ENCODE measurements at places on chromosomes 2 and 18. TPM values are rescaled to one million over a fixed set of nuclear protein-coding genes. Genes with fewer than 3 reads are reported as not detected.

Gene TTC27
- 26.5 TPM for total RNA-seq

Gene CD8B2
- total RNA-seq, result not detected

Gene CHN1
- 19.7 TPM for total RNA-seq

Gene KIF5C
- 2.3 TPM for total RNA-seq

Gene MBP
- 43.0 TPM for total RNA-seq

Gene STAT4
- 4.8 TPM for total RNA-seq

Gene CHRNA1
- 47.4 TPM for total RNA-seq

Gene METAP1D
- total RNA-seq, result 15.1 TPM

Gene POTEI
- total RNA-seq, result 0.21 TPM

- no peak for DNase-seq
Observed at GRCh38 chr2:134739236-134739878, 20.6 kb upstream of the TMEM163 start.

GRCh38 chr2:238425505-238425978 is 1.2 kb upstream of the ASB1 start:
- peak; percentile 35 for DNase-seq

DNA sequence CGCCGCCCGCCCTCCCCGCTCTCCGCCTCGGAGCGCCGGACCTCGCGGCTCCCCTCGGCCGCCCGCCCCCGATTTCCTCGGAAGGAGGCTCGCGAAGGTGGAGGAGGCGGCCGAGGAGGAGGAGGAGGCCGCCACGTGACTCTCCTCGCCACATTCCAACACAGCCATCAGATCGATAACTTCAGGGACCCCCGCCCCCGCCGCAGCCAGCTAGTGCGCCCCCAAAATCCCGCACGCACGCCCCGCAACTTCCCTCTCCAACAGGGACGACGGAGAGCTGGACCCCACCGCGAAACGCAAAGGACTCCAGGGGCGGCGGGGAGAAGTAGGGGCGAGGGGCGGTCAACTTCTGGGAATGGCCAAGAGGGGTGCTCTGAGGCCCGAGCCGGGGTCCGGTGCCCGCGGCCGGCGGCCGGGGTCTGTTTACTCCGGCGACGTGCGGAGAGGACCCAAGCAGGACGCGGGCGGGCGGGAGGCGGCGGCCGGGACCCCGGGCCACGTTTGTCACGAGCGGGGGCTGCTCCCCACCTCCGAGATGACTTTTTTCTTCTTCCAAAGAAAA is 2.0 kb downstream of the ZNF521 start:
- peak; percentile 60 for DNase-seq

GRCh38 chr18:76414936-76415621 is 80.0 kb downstream of the ZNF516 start:
- DNase-seq, result no peak

DNA sequence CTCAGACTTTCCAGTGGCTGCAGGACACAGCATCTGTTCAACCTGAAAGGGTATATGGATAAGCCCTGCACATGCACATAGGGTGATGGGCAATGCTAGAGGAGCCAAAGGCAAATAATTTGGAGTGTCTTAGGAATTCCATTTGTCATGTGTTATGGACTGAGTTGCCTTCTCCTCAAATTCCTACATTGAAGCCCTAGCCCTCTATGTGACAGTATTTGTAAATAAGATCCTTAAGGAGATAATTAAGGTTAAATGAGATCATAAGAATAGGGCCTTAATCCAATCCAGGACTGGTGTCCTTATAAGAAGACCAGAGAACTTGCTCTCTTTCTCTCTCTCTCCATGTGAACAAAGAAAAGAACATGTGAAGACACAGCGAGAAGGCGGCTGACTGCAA is 42.9 kb upstream of the CREG2 start:
- DNase-seq, result no peak

DNA sequence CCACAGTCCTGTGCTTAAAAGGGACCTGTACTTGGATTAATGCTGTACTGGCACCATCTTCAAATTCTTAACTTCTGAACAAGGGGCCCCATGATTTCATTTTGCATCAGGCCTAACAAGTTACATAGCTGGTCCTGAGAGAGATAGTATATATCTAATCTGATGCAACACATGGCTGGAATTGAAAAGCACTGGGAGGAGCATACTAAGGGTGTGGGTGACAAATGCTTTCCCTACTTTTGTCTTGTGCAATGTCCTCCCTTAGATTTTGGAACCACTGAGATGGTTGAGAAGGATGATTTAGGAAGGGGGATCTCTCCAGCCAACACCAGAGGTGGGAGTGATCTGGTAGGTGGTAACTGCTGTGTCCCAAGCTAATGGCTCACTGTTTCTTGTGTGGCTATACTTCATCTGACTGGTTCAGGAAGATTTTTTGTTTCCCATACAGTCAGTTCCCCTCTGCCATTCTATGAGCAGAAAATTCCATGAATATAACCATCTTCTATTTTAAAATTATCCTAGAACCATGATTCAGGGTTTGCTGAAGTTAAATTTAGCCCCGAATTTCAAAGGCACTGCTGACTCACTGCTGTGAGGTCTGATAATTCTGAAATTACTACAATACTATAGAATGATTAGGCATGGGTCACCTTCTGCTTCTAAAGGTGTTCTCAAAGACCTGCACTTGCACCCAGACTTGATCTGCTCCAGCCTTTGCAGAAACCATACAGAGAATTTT is 108.3 kb upstream of the NCKAP5 start:
- no peak for DNase-seq

GRCh38 chr2:44844651-44845270 is 96.7 kb upstream of the SIX3 start:
- DNase-seq, result no peak

- DNase-seq, result no peak
Observed at GRCh38 chr2:45786836-45787357, 135.4 kb downstream of the PRKCE start.

GRCh38 chr2:109029490-109030201 is 40.6 kb upstream of the EDAR start:
- DNase-seq, result peak; percentile 48

DNA sequence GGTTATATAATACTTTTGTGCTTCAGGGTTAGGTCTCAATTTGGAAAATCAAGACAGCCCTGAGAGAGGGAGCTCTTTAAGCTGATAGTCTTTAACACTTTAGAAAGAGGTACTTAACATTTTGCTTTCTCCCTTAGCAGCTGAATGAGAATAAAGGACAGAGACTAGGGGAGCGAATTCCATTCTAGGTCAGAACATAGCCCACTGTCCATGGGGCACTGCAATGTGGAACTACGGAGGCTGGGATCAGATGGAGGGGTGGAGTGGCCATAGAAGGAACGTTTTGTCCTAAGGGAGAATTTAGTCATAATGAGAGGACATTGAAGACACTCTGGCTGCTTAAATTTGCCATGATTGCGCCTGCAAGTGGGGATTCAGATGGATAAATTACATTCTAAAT is 794 bp downstream of the GKN2 start:
- DNase-seq, result no peak

DNA sequence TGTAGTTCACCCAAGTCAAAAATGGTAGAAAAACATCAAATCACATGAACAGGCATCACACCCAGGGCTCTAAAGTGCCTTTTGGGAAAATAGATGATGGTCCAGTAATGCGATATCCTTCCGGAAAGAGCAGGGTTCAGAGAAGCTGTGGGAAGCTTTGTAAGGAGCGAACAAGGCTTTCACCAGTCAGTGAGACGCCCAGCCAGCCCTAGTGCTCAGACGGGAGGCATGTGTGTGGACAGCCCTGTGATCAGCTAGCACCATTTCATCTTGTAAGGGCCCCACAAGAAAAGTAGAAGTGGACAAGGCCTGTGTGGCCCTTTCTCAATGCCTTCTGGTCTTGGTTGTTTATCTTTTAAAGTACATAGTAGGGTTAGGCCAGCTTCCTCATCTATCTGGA is 76.1 kb downstream of the SMIM21 start:
- DNase-seq, result no peak

DNA sequence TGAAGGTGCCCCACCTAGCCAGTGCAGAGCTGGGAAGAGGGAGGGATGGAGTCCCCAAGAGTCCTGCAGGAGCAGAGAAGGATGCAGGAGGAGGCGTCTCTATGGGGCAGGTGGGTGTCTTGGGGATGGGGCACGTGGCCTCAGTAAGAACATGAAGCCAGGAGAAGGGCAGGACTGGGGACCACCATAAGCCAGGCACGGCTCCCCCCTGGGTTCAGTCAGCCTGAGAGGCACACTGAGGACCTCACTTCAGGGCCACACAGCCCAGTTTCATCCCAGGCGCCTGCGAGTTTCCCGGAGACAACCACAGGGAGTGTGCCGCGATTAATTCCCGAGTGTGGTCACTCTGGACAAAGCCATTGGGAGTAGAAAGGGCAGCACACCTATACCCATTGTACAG is 120.3 kb downstream of the GYPC start:
- DNase-seq, result no peak

DNA sequence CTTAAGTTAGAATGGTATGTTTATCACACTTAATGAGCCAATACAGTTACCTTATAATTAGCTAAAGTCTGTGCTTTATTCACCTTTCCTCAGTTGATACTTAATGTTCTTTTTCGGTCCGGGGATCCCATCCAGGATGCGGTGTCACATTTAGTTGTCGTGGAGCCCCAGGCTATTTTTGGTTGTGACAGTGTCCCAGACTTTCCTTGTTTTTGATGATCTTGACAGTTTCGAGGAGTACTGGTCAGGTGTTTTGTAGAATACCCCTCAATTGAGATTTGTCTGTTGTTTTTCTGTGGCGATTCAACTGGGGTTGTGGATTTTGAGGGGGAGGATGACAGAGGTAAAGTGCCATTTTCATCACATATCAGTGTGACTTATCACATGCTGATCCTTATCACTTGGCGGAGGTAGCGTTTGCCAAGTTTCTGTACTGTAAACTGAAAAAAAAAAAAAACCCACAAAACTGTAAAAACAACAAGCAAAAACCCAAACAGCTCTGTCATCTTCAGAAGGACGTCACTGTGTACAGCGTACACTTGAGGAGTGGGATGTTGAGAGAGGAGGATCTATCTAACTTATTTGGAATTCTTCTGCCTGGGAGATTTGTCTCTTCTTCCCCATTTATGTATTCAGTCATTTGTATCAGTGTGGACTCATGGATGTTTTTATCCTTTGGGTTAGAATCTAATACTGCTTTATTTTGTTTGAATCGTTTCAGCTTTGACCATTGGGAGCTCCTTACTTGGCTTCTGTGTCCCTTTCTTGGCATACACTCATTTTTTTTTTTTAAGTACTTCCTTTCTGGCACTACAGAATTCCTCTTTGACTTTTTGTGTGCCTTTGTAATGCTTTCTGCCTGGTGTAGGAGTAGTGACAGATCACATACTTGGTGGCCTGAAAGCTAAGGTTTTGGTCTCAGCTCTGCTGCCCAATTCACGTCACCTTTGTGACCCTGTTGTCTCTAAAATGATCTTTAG is 68.1 kb downstream of the FMNL2 start:
- DNase-seq, result no peak

DNA sequence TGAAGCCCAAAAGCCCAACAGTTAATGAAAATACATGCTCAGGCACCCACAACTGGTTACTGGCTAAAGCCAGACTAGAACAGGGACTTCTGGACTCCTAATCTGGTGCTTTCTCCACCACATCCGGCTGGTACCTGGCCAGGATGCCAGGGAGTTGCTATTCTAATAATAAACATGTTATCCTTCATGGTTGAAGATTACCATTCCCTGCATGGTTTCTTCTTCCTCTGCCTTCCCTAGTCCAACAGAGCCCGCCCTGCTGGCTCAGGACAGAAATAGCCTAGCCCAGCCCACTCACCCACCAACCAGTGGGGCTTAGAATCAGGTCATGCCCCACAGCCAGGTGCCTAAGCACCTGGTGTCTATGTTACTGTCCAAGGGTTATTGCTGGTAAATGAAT is 184.2 kb downstream of the TMEM247 start:
- no peak for DNase-seq

- no peak for DNase-seq
Observed at GRCh38 chr2:193156480-193156879, 961.7 kb upstream of the TMEFF2 start.

DNA sequence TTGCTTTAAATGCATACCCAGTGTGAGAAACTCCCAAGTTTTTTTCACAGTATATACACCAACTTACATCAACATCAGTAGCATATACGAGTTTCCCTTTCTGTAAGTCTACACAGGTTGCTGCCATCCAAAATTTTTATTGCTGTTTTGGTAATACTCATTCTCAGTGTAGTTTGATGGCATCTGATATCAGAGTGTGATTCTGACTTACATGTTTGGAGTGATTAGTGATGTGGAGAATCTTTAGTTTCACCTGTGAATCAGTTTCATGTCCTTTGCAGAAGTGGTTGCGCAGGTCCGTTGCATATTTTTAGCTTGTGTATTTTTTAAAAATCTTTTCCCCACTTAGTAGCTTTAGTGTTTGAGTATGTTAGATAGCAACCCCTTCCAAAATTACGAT is 50.1 kb downstream of the CCDC74A start:
- no peak for DNase-seq

GRCh38 chr18:41858761-41859555 is 96.1 kb upstream of the PIK3C3 start:
- DNase-seq, result no peak

DNA sequence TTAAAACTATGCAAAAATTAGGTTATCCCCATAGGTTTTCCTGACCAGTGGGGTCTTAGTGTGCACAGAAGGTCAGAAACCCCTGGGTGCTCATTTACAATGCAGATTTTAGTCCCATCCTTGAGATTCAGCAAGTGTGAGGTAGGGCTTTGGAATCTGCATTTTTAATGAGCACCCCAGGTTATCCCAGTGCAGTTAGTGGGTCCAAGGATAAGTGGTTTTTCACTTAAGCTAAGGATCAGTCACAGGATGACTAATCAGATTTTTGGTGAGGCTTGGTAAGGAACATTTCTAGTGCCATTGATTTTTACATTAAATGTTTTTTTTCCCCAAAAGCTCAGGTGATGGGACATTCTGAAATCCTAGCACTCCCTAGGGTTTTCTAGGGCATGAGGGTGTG is 50.7 kb upstream of the MGAT5 start:
- DNase-seq, result no peak

- DNase-seq, result no peak
Observed at GRCh38 chr2:25714740-25715139, 41.4 kb upstream of the DTNB start.

GRCh38 chr2:135555311-135555710 is 24.0 kb downstream of the R3HDM1 start:
- no peak for DNase-seq

DNA sequence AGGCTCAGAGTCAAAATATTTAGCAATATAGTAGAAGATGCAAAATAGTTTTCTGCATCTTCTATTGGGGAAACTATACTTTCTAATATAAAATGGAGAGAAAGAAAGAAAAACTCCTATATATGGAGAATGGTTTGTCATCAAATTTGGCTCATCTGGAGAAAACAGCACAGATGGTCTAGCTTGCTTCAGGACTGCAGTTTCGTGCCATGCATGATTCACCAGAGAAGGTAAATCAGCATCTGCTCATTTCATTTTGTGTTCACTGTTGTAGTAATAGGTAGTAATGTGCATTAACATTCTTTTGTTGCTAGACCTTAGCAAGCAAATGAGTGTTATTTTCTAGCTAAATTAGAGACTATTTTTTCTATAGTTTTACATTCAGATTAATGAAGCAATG is 179.0 kb downstream of the ASXL3 start:
- no peak for DNase-seq

DNA sequence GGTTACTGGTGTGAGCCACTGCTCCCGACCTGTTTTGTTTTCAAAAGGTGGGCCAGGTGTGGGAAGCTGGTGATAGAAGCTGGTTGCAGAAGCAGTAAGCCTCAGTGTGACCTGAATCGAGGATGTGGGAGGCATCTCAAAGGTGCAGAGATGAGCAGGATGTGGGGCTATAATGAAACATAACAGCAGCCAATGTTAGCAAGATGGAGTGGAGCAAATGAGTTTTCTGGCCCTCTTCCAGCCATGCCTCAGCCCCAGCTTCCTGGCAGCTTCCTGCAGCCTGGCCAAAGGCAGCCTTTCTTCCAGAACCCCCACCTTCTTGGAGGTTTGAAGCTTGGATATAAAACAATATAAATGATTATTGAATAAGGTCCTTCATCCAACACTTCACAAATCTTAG is 184.8 kb downstream of the NCK2 start:
- DNase-seq, result peak; percentile 52
